ENCODE measurements at places on chromosomes 4 and X. TPM values are rescaled to one million over a fixed set of nuclear protein-coding genes. Genes with fewer than 3 reads are reported as not detected.

- no peaks in the 10 kb centered on the region for H3K27me3 ChIP-seq
- H3K4me1 ChIP-seq, result no peaks in the 10 kb centered on the region
- no peak overlapping the region for H3K4me3 ChIP-seq
- no peak overlapping the region for H3K27ac ChIP-seq
- no peak for DNase-seq
- H3K36me3 ChIP-seq, result no peaks in the 10 kb centered on the region
These were observed 148.6 kb upstream of the INTU start for GRCh38 chr4:127484117-127484516.

GRCh38 chr4:155999725-156000124 lies 46.1 kb upstream of the CTSO start:
- H3K36me3 ChIP-seq, result no peaks in the 10 kb centered on the region
- no peaks in the 10 kb centered on the region for H3K4me1 ChIP-seq
- H3K4me3 ChIP-seq, result no peak overlapping the region
- H3K27ac ChIP-seq, result no peak overlapping the region
- no peak for DNase-seq

DNA sequence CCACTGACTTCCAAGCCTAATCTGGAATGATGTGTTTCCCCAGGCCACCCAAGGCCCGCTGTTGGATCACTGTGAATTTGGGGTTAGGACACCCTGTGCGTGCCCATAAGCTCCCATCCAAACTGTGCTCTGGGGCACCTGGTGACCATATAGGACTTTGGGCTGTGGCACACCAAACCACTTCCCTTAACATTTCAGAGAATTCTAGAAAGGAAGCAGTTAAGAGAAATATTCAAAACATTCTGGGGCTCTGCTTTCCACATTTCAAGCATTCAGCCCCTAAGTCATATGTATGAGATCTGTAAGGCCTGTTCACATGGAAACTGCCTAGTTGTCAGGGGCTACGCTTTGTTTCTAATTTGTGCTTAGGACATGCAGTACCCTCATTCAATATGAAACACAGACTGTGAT lies 14.4 kb downstream of the VGLL1 start:
- peaks cover 51% of the 10 kb centered on the region for H3K4me1 ChIP-seq
- peak overlapping the region; percentile 90 for H3K27ac ChIP-seq
- DNase-seq, result peak; percentile 31
- no peaks in the 10 kb centered on the region for H3K36me3 ChIP-seq
- peak overlapping the region; percentile 4 for H3K4me3 ChIP-seq

DNA sequence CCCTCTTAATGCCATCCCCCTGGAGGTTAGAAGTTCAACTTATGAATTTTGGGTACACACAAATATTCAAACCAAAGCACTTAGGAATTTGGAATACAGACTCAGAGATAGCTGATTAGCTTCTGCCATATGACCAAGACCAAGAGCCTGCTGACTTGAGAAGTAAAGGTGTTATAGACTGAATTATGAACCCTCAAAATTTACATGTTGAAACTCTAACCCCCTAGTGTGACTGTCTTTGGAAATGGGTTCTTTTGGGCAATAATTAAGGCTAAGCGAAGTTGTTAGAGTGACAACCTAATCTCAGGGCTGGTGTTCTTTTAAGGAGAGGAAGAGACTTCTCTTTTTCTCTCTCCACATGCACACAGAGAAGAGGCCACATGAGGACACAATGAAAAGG lies 151.2 kb downstream of the COX18 start:
- no peaks in the 10 kb centered on the region for H3K27me3 ChIP-seq
- H3K4me3 ChIP-seq, result no peak overlapping the region
- no peak for DNase-seq
- no peaks in the 10 kb centered on the region for H3K36me3 ChIP-seq
- no peak overlapping the region for H3K27ac ChIP-seq
- no peaks in the 10 kb centered on the region for H3K4me1 ChIP-seq

- peaks cover 6% of the 10 kb centered on the region for H3K4me1 ChIP-seq
- no peaks in the 10 kb centered on the region for H3K36me3 ChIP-seq
These were observed 3.5 kb upstream of the SLIT2 start for GRCh38 chr4:20248155-20248558.

DNA sequence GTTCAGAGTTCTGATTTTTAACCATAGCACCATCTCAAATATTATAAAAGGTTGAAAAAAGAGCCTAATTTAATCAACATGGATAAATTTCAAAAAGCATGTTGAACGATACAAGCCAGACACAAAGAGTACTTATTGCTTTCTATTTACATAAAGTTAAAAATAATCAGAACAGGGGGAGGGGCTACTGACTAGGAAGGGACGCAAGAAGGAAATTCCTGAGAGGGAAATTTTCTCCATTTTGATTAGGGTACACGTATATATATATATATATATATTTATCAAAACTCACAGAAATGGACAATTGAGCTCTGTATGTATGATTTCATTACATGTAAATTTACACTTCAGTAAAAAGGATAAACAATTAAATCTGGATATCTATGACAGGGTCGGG lies 482 bp upstream of the MBTPS2 start:
- peaks cover 6% of the 10 kb centered on the region for H3K36me3 ChIP-seq
- peaks cover 18% of the 10 kb centered on the region for H3K4me1 ChIP-seq
- H3K27me3 ChIP-seq, result no peaks in the 10 kb centered on the region

The PAPSS1 gene
- total RNA-seq, result 17.5 TPM

The DRD5 gene
- not detected for total RNA-seq

All from activated CD4-positive, alpha-beta T cell treated with anti-CD3 and anti-CD28 coated beads, Interleukin-2, amount 10 ng/mL, durations not matched to agents 7 days and 5 days (primary cell).